Activated CD4-positive, CD25-positive, alpha-beta regulatory T cell treated with anti-CD3 and anti-CD28 coated beads, Interleukin-2, amount 50 U/mL, for 16 hours (primary cell): ENCODE measurements at places on chromosomes 16 and 17.

DNA sequence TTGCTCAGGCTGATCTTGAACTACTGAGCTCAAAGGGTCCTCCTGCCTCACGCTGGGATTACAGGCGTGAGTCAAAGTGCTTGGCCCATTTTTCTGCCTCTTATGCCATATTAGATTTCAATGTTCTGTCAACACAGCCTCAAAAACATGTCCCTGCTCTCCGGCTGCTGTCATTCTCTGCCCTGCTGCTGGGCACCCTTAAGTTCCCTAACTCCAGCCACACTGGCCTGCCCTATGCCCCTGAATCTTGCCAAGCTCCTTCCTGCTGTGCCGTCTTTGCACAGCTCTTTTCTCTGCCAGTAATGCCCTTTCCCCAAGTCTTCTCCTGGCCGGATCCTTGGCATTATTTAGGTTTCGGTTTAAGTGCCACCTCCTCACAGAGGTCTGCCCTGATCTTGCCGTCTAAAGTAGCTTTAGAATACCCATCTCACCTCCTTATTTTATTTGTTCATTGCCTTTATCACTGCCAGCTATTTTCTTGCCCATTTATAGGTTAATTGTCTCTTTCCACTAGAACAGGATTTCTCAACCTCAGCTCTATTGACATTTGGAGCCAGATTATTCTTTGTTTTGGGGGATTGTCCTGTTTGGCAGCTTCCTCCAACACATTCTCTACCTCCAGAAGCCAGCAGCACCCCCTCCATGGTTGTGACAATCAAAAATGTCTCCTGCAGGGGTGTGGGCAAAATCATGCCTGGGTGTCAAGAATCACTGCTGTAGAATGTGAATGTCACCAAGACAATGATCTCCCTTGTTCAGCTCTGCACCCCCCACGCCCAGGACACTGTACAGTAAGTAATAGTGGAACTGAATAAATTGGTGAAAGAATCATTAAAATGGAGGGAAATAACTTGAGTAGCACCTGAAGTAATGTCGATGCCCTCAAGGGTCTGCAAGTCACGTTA, 168.2 kb downstream of the CYLD start:
- DNase-seq, result no peak

GRCh38 chr17:68199837-68200688, 47.8 kb upstream of the AMZ2 start:
- DNase-seq, result no peak

DNA sequence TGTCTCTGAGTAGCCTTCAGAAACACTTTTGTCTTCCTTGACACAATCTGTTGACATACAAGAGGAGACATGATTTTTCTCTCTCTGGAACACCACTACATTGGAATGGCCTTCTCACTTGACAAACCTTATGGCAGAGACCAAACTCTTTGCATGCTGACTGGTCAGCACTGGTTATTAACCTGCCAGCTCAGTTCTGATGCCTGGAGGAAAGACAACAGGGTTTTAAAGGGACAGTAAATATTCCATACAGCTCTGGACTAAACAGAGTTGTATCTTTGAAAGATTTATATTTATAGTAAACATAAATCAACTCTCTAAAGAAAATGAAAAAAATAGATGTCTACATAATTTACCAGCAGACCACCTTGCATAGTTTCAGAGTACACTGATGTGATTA, 1139.1 kb upstream of the CDH8 start:
- no peak for DNase-seq

DNA sequence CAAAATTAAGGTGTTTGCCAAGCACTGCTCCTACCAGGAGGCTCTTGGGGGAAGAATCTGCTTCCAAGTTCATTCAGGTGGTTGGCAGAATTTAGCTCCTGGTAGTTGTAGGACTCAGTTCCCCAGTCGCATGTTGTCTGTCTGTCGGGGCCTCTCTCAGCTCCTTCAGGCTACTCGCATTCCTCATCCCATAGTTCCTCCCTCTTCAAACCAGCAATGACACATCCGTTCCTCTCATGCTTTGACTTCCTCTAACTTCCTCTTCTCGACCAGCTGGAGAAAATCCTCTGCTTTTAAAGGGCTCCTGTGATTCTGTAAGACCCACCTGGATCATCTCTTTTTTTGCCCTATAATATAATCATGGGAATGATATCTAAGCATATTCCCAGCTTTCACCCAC, 108.1 kb downstream of the PMP22 start:
- no peak for DNase-seq

DNA sequence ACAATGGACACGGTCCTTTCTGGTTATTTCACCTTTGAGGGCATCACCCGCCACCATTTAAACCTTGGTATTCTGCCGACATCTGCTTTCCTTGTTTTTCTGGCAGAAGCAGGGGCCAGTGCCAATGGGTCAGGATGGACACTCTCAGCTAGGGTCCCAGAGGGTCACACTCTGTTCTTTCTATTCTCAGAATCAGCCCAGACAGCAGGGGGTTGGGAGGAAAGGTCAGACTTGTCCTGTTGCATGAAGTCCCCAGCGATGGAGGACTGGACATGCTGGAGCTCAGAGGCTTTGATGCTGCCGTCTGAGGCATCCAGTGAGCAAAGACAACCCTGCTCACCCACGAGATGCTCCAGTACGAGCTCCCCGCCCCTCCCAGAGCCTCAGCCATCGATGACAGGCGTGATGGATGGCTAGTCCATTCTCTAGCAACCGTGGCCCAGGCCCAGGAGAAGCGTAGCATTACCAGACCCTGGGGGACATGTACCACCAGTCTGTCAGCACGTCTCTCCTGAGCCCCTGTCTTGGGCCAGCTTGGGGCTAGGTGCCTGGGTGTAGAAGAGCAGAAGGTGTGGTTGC, 62.0 kb downstream of the FOXL1 start:
- no peak for DNase-seq

DNA sequence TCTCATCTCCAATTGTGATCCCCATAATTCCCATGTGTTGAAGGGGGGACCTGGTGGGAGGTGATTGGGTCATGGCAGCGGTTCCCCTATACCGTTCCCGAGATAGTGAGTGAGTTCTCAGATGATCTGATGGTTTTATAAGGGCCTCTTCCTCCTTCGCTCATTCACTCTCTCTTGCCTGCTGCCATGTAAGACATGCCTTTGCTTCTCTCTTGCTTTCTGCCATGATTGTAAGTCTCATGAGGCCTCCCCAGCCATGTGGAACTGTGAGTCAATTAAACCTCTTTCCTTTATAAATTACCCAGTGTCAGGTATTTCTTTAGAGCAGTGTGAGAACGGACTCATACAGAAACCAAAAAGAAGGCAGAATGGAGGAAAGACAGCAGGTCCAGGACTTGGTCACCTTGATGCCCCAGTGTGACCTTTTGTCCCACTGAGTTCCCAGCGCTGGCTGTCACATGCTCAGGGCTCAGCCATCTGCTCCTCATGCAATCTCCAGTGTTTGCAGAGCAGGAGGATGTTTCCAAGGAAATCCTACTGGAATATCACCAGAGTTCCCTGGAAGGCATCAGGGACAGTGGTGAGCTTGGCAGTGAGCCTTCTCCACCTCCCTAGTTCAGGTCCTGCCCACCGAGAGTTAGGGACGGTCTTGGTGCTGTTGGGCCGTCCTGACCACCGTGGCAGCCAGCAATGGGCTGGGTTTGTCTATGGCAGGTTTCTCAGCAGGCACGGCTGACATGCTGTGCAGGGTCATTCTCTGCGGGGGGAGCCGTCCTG, 96.7 kb downstream of the SEC14L1 start:
- DNase-seq, result no peak

DNA sequence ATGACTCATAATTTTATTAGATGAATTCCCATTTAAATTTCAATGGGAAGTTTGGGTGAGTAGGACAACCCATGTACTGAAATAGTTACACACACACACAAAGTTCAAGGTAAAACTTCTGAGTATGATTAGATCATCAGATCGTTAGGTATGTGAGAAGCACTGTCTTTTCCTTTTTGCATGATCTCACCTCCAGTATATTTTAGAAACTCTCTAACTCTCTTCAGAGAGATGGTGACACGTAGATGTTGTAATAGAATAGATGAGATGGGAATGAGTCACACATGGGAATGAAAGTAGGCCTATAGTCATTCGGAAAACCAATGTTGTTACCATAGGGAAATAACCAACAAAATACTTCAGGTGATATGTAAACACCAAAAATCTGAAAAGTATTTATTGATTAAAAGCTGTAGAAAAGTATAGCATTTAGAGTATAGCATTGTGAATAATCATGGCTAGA, 22.2 kb downstream of the KRT23 start:
- DNase-seq, result no peak

GRCh38 chr16:86984343-86984742, 332.8 kb downstream of the C16orf95 start:
- no peak for DNase-seq

DNA sequence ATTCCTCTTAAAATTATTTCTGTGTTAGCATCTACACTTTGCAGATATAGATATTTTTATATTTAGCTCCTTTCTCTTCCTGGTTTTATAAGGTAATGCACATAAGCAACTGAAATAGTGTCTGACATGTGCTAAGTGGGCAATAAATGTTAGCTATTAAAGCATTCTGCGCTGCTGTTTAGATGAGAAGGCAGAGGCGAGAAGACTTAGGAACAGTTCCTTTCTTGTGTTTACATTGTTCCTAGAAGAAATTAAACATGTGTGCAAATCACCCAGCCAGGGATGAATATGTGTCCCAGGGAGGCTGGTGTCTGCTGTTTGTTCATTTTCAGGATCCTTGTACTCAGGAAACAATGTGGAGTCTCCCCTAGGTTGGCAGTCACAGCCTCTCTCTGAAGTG, 292.3 kb downstream of the PMP22 start:
- DNase-seq, result no peak

GRCh38 chr17:81309140-81309858, 14.2 kb upstream of the SLC38A10 start:
- DNase-seq, result no peak

- no peak for DNase-seq
These were observed 25.9 kb upstream of the TNFRSF13B start for GRCh38 chr17:16997514-16998429.

GRCh38 chr16:30626236-30626635, 16.0 kb upstream of the ZNF689 start:
- no peak for DNase-seq

DNA sequence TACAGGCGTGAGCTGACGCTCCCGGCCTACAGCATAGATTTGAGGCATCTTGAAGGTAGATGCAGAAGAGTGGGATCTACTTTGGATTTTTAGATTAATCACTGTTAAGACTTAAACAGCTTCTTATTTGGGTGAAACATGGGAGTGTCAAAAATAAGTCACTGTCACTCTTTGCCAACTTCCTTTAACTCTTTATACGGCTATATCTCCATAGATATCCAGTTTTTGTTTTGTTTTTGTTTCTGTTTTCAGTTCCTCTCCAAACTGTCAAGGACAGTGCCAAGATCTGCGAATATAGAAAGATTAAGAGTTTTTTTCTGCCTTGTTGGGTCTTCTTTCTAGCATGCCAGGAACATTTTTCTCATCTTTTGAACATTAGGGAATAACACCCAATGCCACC, 706.1 kb downstream of the WWOX start:
- no peak for DNase-seq

DNA sequence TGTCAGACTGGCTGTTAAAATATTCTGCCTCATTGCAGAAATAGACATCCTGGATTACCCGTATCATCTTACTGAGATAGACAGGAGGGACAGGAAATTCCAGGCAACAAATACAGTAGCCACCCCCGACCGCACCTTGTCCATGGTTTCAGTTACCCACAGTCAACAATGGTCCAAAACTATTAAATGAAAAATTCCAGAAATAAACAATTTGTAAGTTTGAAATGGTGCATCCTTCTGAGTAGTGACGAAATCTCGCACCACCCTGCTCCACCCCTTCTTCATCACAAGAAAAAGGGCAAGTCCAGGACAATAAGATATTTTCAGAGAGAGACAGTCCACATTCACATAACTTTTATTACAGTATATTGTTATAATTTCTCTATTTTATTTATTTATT, 23.6 kb upstream of the PRSS54 start:
- DNase-seq, result no peak

DNA sequence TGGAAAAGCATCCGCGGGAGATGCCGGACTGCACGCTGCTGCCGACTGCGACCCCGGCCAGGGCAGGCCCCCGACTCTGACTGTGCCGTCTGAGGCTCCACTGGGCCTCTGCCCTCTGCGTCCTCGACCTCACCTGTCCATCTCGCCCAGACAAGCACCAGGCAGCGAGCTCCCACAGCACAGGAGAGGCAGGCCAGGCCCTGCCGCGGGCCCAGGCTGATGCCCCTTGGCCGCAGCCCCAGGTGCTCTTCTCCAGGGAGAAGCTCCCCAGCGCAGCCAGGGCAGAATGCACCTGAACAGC, 98.1 kb upstream of the DNAH17 start:
- DNase-seq, result no peak

- no peak for DNase-seq
These were observed 18.0 kb downstream of the XPO6 start for GRCh38 chr16:28193530-28194423.

- DNase-seq, result no peak
These were observed 10.0 kb downstream of the KRT16 start for GRCh38 chr17:41602524-41602923.

GRCh38 chr17:80941743-80942422, 49.8 kb upstream of the CHMP6 start:
- no peak for DNase-seq

DNA sequence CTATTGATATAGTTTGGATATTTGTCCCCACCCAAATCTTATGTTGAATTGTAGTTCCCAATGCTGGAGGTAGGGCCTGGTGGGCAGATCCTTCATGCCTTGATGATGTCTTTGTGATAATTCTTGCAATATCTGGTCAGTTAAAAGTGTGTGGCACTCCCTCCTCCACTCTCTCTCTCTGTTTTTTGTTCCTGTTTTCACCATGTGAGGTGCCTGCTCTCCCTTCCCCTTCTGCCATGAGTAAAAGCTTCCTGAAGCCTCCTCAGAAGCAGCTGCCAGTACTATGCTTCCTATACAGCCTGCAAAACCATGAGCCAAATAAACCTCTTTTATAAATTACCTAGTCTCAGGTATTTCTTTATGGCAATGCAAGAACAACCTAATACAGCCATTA, 47.3 kb downstream of the TOM1L2 start:
- no peak for DNase-seq

- DNase-seq, result no peak
These were observed 12.7 kb upstream of the FAM20A start for GRCh38 chr17:68613739-68614298.

GRCh38 chr16:87706278-87707000, 59.3 kb downstream of the KLHDC4 start:
- DNase-seq, result no peak

DNA sequence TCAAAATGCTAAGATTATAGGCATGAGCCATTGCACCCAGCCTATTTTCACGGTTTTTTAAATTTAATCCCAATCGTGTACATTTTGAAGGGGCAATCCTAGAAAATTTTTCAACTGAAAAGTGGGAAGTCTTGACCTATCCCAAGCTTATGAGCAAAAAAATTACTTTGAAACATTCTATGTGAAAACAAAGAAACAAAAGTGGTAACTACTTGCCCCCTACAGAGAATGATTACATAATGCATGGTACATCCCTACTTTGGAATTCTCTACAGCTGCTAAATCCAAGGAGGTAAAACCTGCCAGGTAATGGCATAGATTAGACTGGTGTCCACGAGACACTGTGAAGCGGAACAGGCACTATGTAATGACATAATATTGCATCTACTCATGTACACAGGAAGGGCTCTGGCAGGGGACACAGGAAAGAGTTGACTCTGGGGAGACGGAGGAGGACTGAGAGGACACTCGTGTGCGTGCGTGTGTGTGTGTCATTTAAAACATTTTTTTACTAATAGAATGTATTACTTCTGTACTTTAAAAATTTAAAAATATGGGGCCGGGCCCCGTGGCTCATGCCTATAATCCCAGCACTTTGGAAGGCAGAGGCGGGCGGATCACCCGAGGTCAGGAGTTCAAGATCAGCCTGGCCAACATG, 15.7 kb downstream of the ASGR2 start:
- no peak for DNase-seq

- no peak for DNase-seq
These were observed 4.8 kb upstream of the SEZ6 start for GRCh38 chr17:29010586-29010985.
